ENCODE measurements at places on chromosomes 7 and 10.
A peak's percentile ranks its signal among the peaks of the same experiment; 100 is the strongest.

- DNase-seq = no peak
Observed at GRCh38 chr10:29728541-29729049, 93.8 kb upstream of the SVIL start.

GRCh38 chr10:66085906-66086305 lies 839.9 kb upstream of the LRRTM3 start:
- DNase-seq = no peak

- peak; percentile 15 for DNase-seq
Observed at GRCh38 chr7:152909683-152910544, 150.4 kb downstream of the ACTR3B start.

- DNase-seq = no peak
Observed at GRCh38 chr7:142431491-142431890, 173.6 kb upstream of the PRSS58 start.

GRCh38 chr10:130481076-130481930 lies 345.1 kb downstream of the GLRX3 start:
- no peak for DNase-seq

GRCh38 chr10:115982526-115982925 lies 290.5 kb downstream of the GFRA1 start:
- DNase-seq = no peak

DNA sequence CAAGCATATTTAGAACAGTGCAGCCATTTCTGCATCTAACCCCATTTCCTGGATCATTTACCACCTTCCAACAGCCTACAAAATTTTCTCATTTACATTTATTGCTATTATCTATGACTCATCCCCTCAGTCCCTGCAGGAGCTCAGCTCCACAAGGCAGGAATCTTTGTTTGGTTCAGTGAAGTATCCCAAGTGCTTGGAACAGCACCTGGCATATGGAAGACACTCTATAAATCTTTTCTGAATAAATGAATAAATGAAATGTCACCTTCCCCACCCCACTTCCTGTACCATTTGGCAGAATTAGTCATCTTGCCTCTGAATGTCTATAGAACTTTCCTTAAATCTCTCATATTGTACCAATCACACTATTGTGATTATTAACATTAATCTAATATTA lies 110.7 kb downstream of the HIP1 start:
- DNase-seq = no peak

GRCh38 chr7:5500777-5501350 lies 77.2 kb upstream of the TNRC18 start:
- DNase-seq = no peak

DNA sequence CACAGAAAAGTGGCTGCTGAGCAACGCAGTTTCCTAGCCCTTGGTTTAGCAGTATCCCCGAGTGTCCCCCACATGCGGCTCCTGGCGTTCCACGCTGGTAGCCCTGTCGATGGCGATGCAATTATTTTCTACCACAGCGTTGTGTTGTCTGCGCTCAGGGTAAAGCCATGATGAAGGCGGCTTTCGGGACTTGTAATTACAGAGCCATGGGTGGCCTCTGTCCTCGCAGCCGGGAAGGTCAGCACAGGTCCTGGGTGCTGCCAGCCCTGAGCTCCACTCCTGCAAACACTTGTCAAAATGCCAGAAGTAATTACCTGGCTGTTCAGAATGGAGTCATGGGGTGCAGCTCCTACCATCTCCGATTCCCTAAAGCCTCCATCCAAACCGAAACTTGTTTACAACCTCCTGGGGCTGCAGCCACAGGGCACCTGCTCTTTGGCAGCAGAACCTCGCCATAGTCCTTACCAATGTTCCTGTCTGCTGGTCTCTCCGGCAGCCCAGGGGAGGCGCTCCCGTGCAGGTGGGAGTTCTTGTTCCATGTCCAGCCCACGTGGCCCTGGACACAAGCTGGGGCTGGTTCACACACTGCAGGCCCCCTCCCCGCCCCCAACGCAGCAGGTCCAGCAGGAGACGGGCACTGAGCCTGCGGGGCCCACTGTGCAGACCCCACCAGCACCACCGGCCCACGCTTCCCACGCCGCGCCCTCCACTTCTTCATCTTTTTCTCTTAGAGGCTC lies 512.6 kb downstream of the PTPRN2 start:
- DNase-seq = no peak

GRCh38 chr10:86104611-86105145 lies 261.9 kb downstream of the GRID1 start:
- no peak for DNase-seq

DNA sequence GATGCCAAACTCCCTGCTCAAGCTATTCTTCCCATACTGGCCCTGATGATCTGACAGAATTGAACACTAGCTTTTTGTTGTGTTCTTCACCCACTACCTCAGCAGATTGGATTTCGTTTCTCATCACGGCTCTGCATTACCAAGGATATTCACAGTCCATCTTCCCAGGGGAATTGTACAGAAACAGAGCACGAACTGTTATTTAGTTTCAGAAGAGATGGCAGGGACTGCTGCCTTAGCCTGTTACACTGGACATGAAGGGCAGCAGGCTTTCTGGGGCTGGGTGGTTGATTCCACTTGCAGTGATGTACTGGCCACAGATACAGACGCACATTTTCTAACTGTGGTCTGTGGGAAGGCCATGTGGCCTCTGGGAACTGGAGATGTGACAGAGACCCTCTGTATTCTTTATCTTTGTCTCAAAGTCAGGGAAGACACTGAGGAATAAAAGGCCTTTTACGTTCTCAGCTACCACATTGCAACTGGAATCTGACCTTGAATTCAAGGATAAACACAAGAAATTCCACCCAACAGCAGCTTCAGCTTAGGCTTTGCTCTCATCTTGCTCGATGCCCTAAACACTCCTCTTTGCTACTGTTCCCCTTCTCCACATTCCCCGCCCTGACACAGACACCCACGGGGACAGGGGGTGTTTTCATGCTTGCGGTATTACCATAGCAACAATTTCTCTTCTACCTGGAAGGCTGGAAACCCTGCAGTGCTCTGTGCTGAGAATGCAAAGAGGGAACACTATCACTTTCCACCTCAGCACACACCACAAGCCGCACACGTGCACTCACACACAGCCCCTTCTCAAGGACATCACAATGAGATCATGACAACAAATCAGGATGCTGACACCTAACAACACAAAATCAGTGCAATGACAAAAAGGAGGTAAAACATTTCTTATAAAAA lies 81.7 kb downstream of the RNF216 start:
- peak; percentile 71 for DNase-seq

GRCh38 chr7:116582806-116583444 lies 58.1 kb downstream of the CAV1 start:
- no peak for DNase-seq

DNA sequence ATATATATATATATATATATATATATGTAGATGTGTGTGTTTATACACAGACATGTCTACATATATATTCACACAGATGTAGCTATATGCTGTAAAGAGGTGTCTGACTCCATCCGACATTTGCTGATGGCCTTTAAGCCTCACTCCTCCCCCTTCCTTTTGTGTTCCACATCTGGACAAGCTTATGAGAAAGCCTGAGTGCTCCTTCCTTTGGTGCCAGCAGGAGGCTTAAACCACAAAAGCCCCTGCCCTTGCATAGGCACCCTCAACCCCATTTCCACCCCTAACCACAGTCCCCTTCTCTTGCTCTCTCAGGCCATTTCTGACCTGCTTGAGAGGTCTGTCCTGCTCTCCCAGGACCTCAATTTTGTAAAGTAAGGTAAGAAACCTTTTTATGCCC lies 98.7 kb downstream of the SVOPL start:
- DNase-seq = no peak

DNA sequence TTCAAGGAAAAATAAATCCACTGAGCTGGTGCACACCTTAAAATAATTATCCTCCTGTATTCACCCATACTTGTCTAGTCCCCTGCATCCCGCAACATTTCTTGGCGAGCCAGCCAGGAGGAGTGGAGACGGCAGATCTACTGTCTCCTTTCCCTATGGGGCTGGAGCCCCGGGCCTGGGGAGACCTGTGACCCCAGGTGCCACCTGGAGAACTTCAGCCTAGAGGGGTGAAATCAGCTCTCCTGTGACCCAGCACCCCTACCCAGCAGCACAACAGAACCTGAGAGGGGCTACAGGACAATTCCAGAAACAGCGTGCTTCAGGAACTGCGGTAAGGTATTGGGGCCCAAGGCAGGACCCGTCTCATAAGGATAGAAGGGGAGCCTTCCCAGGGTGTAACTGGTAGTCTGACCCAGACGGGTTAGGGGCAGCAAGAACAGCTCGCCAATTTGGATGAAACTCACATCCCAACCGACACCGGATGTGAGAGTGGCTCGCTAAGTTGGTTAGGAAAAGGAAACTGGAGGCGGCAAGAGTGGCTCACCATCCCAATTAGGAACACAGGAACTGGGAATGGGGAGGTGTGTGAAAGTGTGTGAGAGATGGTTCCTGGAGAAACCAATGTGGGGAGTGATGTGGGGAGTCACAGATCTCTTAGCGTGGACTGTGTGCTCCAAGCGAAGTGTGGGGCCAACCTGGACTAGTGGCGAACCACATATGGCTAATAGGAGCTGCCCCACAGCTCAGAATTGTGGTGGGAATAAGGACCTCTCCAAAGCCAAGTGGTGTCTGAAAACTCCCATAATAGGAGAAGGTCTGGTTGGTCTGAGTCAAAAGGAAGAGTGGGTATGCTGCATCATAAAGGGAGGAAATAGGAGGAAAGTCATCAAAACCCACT lies 15.1 kb upstream of the DENND2A start:
- no peak for DNase-seq

DNA sequence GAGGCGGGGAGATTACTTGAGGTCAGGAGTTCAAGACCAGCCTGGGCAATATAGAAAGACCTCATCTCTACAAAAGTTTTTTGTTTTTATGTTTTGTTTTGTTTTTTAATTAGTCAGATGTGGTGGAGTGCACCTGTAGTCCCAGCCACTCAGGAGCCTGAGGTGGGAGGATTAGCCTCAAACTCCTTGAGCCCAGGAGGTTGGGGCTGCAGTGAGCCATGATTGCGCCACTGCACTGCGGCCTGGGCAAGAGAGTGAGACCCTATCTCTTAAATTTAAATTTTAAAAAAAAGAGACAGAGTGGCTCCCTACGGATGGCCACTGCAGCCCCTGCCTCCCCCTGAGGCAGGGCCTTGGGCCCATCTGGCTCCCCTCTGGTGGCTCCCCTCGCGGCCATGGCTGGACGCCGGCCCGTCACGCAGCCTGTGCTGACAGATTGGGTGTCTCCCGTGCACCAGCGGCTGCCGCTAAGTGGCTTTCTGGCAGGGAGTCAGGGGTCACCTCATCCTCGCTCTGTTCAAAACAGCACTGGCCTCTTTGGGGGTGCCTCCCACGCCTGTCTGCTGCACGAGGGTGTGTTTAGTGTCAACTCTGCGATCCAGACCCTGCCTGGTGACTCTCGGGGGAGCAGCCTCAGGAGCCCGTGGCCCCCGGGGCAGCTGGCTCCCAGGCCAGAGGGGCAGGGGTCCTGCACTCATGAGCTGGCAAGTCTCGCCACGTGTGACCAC lies 44.4 kb upstream of the ELN start:
- no peak for DNase-seq

- DNase-seq = peak; percentile 52
Observed at GRCh38 chr7:28296571-28297483, 115.5 kb upstream of the CREB5 start.

GRCh38 chr10:28312572-28312971 lies 9.7 kb upstream of the MPP7 start:
- no peak for DNase-seq

- no peak for DNase-seq
Observed at GRCh38 chr10:122323189-122323588, 51.3 kb upstream of the PLEKHA1 start.

DNA sequence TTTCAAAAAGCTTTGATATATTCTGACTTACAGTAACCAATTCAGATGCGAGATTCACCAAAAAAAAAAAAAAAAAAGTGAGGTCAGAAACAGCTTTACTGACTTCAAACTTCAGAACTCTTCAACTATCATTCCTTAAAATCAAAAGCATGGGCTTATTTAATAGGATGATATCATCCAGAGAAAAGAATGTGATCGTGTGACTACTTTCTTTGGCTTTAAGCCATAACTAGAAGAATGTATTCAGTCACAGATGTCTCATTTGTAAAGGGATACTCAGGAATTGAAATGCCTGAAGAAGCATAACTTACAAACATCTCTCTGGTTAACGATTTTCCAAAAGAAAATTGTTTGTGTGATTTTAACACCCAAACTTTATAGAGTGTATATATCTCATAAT lies 11.5 kb downstream of the TPK1 start:
- DNase-seq = peak; percentile 71

GRCh38 chr10:101415884-101416283 lies 61.9 kb downstream of the BTRC start:
- DNase-seq = no peak

DNA sequence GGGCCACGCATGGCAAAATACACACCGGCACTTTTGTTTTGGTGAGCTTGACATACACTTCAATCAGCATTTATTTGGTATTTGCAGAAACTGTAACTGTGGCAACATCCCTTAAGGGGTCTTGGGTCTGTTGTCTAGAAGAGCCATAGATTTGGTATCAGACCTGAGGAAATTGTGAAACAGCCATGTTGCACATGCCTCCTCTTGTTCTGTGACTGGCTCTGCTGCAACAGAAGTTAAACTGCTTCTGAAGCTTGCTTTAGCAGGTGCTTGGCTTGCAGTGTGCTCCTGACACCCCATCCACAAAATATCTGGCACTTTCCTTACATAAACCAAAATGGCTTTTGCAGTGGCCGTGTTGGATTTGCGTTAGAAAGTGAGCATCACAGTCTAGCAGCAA lies 247.3 kb downstream of the GATA3 start:
- DNase-seq = no peak

DNA sequence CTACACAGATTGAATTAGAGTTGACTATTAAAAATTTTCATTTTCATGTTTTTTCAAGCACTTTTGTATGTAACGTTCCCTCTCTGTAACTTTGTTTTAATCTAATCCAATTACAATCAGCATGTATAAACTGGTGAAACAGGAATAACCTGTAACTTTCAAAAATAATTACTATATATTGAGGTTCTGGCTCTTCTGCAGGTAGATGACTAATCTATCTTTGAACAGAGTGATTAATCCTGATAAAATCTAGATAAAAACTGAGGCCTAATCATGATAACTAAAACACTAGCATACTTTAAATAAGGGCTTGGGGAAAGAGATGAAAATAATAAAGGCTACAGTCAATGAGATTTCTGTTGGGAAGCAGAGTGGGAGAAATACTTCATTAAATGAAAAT lies 101.6 kb upstream of the KCND2 start:
- no peak for DNase-seq

GRCh38 chr7:37069336-37069735 lies 345.0 kb upstream of the AOAH start:
- DNase-seq = no peak

DNA sequence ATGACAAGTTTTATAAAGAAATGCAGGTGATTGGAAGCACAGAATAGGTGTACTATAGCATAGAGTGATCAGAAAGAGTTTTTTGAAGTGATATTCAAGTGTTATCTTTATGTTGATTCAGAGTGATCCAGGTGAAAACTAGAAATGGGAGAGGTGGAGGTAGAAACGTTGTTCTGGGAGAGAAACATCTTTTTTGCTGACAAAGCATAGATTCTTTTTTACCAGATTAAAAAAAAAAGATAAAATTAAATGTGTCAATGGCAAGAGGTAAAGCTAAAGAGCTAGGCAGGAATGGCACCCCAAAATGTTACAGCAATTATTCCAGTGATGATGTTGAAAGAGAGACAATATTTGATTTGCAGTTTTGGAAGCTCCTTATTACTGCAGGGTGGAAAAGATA lies 12.6 kb upstream of the VSTM2A start:
- DNase-seq = no peak
